ENCODE measurements at places on chromosomes 1 and 21. TPM values are rescaled to one million over a fixed set of nuclear protein-coding genes. Genes with fewer than 3 reads are reported as not detected.
A peak's percentile ranks its signal among the peaks of the same experiment; 100 is the strongest.

The PRPF38B gene
- 13.7 TPM for total RNA-seq

- no peak for DNase-seq
These were observed 89.9 kb upstream of the JAK1 start for GRCh38 chr1:65056234-65056633.

- DNase-seq, result peak; percentile 0
These were observed 516.9 kb downstream of the ADGRL2 start for GRCh38 chr1:82317671-82318070.

DNA sequence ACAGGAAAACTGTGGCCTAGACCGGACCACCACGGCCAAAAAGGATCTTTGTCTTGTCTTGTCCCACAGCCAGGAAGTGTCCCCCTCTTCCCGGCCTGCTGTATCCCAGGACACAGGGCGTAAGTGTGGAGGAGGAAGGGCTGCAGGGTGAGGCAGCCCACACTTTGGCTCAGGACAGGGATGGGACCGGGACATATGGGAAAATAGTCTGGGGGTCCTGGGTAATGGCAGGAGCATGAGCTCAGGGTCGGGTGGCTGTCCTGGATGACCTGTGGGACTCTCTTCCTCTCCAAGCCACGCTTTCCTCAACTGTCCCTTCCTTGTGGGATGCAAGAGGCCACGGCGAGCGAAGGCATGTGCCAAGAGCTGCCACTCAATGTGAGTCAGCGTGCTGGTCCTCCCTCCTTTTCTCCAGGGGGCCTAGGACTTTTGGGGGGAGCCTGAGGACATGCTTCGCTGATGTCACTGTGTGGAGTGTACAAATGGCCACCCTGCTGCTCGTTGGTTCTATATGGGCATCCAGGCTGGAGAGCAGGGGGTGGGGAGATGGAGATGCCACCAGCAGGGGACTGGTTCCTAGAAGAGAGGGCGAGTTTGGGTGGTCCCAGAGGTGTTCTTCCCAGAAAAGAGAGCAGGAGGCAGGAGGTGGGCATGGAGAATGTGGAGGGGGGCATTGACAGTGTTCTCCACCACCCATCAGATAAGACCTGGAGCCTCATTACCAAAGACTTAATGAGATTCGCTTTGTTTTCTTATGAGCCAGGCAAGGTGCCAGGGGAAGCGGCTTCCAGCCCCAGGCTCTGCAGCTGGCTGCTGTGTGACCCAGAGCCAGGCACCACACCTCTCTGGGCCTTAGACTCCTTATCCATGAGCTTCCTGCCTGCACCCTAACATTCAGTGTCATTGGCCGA, 11.5 kb upstream of the PADI1 start:
- DNase-seq, result peak; percentile 73

GRCh38 chr1:205972491-205973168, 29.4 kb upstream of the SLC26A9 start:
- peak; percentile 21 for DNase-seq
